ENCODE measurements at places on chromosomes 3 and 15.

- DNase-seq, result no peak
These were observed 21.4 kb downstream of the RFX7 start for GRCh38 chr15:56222302-56222701.

GRCh38 chr3:43998370-43998835 is 243.3 kb upstream of the TOPAZ1 start:
- no peak for DNase-seq

- no peak for DNase-seq
These were observed 37.0 kb downstream of the ETFA start for GRCh38 chr15:76274226-76274625.

DNA sequence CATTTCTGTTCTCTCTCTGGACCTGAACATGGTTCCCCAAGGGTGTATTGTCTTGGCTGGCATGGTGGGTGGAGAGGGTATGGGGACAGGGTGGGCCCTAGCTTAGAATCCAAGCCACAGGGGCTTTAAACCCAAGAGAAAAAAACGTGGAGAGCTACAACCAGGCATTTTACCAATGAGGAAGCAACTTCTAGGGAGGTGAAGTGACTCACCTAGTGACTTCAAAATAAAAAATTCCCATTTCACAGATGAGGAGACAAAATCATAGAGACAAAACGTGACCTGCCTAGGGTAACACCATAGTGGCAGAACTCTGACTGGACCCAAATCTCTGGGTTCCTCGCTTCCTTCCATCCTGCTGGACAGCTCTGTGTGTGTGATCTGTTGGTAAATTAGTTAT is 216.8 kb downstream of the RPLP1 start:
- DNase-seq, result no peak

DNA sequence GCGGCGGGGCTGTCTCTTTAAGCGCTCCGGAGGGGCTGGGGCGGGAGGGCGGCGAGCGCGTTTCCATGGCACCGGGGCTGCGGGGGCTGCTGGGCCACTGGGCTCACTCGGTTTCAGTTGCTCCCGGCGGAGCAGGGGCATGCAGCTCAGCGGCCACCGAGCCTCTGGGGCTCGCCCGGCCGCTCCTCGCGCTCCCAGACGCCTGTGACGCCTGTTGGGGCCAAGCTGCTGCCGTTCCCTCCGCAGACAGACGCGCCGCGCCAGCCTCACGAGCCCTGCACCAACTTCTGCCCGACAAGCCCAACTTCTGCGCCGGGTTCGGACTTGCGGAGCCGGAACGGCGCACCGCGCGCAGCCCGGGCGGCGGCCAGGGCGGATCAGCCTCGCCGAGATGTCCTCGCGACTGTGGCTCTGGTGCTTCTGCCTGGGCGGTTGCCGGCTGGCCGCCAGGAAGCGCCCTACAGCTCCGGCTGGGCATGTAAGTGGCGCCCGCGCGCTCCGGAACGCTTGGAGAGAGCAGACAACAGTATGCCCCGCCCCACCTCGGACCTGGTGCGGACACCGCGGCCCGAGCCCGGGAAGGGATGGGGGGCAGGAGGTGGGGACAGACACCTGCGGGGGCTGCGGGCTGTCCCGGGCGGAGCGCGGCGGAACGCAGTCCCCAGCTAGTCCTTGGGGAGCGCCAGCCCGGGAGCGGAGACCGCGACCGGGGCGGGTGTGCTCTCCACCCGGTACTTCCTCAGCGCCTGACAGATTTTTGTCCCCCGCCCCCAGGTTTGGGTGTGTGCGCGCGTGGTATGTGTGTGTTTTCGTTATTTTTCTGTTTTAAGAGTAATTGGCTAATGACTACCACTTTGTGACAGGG is 154.1 kb upstream of the GOLIM4 start:
- DNase-seq, result peak; percentile 95

- no peak for DNase-seq
These were observed 19.9 kb downstream of the TRANK1 start for GRCh38 chr3:36924744-36925521.

DNA sequence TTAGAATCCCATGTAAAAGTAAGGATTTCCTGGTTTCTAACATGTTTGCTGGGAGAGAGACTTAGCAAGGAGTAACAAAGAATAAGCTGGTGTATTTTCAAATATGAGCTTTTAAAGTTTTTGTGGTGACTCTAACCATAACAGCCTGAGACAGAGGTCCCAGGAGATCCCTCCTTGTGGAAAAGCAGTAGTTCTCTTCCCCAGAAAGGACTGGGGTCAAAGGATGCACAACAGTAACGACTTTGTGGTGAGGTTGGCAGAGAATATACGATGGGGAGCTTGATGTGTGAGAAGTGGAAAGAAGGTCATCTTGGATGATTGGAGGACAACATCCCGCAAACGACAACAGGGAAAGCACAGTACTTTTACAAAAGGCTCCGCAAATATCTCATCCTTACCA is 38.2 kb downstream of the ABHD5 start:
- DNase-seq, result no peak

DNA sequence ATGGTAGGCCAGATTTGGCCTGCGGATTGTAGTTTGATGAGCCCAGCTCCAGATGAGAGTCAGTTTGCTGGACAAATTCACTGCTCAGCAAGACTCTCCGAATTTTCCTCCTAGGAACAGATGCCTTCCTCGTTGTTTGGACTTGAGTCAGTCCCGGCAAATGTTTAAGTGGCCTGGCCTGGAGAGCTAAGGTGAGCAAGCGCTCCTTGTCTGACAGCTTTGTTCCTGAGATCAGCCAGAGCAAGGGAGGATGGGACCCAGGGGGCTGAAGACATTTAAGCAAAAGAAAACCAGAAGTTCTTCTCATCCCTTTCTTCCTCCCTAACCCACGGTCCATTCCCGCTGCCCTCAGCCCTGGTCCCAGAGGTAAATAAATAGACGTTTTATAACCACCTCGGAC is 40.3 kb downstream of the POLR2M start:
- no peak for DNase-seq

DNA sequence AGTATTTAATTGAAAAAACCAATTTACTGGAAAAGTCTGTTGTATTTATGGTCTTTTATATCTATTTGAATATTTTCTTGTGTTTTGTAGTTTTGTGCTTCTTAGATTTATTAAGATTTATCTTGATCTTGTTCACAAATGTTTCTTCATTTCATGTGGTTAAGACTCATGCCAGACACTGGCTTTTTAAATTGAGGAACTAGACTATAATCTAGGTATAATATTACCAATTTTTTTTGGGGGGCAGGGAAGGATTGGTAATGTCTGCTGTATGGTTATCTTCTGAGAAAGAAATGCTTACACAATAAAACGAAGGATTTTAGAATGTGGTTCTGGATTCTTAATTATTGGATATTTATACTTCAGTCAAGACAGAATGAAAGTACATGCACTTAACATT is 24.9 kb downstream of the AP4E1 start:
- no peak for DNase-seq

DNA sequence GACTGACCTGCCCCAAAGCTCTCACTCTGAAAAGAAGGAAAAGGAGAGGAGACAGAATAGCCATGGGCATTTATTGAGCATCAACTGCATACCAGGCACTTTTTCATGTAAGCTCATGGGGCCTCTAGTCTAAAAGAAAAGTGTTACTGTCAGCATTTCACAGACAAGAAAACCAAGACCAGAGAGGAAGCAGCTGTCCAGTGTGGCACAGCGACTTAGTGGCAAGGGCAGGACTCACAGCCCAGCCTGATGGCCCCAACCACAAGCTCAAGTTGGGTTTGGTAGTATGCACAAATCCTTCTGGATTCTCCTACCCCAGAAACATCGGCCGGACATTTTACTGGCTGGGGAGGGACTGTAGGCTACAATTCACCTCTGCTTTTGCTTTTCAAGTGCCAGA is 5.8 kb downstream of the EFCC1 start:
- peak; percentile 28 for DNase-seq

GRCh38 chr15:82798531-82799166 is 7.2 kb downstream of the FSD2 start:
- DNase-seq, result no peak

GRCh38 chr3:184134746-184135148 is 411 bp upstream of the EIF2B5 start:
- no peak for DNase-seq

- no peak for DNase-seq
These were observed 305.1 kb downstream of the CACNA2D3 start for GRCh38 chr3:54427501-54427900.

DNA sequence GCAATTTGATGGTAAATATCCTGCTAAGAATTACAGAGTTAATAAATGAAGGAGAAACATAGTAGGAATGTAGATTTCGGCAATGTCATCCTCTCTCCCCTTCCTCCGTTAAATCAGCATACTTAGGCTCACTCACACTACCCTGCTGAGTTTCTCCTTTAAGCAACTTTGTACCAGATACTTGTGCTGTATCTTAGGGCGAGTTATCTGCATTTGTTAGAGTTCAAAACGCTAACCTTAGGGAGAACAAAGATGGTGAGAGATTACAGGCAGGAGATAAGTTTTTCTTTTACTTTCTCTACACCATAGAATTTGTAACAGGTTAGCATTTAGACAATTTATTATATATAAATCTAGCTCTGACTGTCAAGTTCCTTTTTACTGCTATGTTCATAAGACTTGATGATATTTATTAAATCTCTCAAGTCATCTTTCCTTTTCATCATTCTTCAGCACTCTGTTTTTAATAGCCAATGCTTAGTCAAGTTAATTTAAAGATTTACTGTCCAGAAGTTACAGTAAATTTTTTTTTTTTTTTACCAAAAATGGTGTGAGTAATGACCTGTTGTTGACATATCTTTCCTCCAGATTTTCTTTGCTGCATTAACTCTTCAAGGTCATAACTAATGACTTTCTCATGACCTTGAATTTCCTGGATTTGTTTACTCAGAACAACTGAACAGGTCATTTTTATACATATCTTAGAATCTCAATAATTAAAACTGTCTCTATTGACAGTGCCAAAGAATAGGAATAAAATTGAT is 22.2 kb downstream of the SUCNR1 start:
- DNase-seq, result no peak
